ENCODE measurements at places on chromosomes 4 and X. TPM values are rescaled to one million over a fixed set of nuclear protein-coding genes. Genes with fewer than 3 reads are reported as not detected.

The C1QTNF7 gene
- 0.24 TPM for total RNA-seq

DNA sequence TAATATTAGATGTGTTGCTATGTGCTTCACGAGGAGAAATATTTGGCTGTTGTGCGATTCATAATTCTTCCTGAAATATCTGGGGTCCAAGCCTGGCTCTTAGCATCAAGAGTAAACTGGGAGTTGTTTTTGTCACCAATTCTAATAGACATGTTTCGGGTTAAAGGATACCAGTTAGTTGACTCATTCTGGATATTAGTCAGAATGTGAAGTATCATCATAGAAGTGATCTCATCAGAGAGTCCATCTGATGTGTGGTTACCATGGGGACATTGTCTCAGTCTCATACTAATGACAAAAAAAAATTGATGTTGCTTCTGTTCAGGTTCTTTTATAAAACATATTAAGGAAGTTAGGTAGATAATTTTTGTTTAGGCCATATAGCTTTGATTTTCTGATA lies 57.2 kb upstream of the MTMR1 start:
- no peak for DNase-seq

The BEX1 gene
- 43.5 TPM for total RNA-seq

DNA sequence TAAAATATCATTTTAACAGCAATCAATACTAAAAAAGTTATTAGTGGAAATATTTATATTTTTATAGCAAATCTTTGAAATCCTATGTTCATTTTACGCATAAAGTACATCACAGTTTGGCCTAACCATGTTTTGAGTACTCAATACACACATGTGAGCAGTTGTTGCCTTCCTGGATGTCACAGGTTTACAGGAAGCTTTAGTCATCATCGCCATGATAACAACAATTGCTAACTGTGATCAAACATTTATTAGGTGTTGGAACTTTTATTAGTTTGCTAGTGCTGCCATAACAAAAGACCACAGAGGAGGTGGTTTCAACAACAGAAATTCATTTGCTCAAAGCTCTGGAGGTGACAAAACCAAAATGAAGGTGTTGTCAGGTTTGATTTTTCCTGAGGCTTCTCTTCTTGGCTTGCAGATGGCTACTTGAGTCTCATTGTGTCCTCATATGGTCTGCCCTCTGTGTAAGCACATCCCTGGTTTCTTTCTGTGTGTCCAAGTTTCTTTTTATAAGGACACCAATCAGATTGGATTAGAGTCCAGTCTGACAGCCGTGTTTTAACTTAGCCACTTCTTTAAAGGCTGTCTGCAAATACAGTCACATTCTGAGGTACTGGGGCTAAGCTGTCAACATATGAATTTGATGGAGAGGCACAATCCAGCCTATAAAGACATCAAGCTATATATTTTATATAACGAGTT lies 43.1 kb upstream of the BOD1L1 start:
- no peak for DNase-seq

The XAGE2 gene
- total RNA-seq, result not detected

The MAGEA12 gene
- total RNA-seq, result not detected

- DNase-seq, result no peak
These were observed 292.8 kb upstream of the BOD1L1 start for GRCh38 chr4:13920111-13920875.

- DNase-seq, result no peak
These were observed 2229.4 kb upstream of the AGA start for GRCh38 chr4:179671609-179672008.

DNA sequence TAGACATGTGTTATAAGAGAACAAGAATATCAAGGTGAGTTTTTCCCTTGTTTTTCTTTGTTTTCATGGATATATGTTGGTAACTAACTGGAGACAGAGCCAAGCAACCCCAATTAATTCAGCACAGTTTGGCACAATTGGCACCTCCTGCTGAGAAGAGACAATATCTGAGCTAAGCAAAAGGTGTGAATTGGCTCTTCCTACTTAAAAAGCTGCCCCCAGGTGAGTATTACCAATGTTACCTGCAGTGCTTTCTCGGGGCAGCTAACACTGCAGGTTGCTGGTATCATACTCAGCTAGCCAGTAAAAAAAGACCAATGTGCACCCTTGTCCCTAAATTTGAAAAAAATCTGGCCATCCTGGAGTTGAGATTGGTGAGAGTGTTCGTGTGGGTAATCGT lies 871.2 kb upstream of the TENM3 start:
- DNase-seq, result no peak

The MCF2 gene
- total RNA-seq, result 0.09 TPM

GRCh38 chr4:99033956-99034355 lies 38.4 kb downstream of the METAP1 start:
- no peak for DNase-seq

GRCh38 chr4:7761720-7762119 lies 177.9 kb downstream of the AFAP1 start:
- no peak for DNase-seq

The GYPB gene
- not detected for total RNA-seq

DNA sequence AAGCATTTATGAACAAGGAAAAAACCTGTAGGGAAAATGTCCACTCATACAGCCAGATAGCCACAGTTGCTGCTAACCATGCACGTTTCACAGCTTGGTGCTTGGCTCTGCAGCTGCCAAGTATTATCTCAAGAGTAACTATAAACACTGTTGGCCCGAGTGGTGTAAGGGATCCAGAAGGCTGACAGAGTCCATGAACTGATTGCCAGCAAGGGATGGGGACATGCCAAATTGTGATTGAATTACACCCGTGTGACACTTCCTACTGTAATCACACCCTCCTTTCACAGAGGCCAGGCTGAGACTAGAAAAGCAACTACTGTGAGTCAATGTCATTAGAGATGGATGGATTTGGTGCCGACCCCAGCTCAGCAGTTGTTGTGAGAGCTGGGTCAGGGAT lies 223.9 kb upstream of the ANKRD50 start:
- DNase-seq, result no peak

The TCEAL9 gene
- 9.5 TPM for total RNA-seq

The UGT2B11 gene
- total RNA-seq, result not detected

The TMEM33 gene
- 21.2 TPM for total RNA-seq

- DNase-seq, result no peak
These were observed 217.2 kb downstream of the SPRY1 start for GRCh38 chr4:123613586-123614344.

- no peak for DNase-seq
These were observed 175.3 kb downstream of the QDPR start for GRCh38 chr4:17336524-17336961.

GRCh38 chr4:31045724-31046318 lies 325.7 kb downstream of the PCDH7 start:
- DNase-seq, result peak; percentile 38

The MND1 gene
- total RNA-seq, result 0.25 TPM

DNA sequence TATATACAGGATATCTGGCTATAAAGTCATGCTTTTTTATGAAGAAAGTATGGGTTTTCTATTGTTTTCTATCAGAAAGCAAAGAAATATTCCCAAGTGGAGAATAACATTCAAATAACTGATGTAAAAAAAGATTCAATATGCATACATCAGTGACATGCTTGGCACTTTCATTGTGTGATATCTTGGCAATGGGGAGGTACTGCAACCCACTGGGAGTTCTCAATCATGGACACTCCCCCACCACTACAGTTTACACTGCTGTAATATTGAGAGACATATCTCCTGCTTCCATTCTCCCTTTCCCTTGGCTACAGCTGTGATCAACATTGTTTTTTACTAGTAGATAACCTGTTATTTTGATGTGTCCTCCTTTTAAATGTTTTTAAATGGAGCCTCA lies 257.8 kb downstream of the CAMK2D start:
- DNase-seq, result no peak

GRCh38 chrX:34426334-34426733 lies 230.8 kb downstream of the TMEM47 start:
- DNase-seq, result no peak

All from pancreas (tissue), 10 donors.